ENCODE measurements at places on chromosomes 12 and 14. TPM values are rescaled to one million over a fixed set of nuclear protein-coding genes. Genes with fewer than 3 reads are reported as not detected.

Gene PZP
- total RNA-seq, result not detected

Gene TMPRSS12
- total RNA-seq, result not detected

Gene RIMBP2
- total RNA-seq, result 0.05 TPM

GRCh38 chr14:33657476-33657875 is 293.4 kb downstream of the EGLN3 start:
- H3K4me1 ChIP-seq, result no peaks in the 10 kb centered on the region
- no peaks in the 10 kb centered on the region for H3K36me3 ChIP-seq
- no peak overlapping the region for H3K27ac ChIP-seq
- H3K27me3 ChIP-seq, result no peaks in the 10 kb centered on the region
- H3K4me3 ChIP-seq, result no peak overlapping the region

DNA sequence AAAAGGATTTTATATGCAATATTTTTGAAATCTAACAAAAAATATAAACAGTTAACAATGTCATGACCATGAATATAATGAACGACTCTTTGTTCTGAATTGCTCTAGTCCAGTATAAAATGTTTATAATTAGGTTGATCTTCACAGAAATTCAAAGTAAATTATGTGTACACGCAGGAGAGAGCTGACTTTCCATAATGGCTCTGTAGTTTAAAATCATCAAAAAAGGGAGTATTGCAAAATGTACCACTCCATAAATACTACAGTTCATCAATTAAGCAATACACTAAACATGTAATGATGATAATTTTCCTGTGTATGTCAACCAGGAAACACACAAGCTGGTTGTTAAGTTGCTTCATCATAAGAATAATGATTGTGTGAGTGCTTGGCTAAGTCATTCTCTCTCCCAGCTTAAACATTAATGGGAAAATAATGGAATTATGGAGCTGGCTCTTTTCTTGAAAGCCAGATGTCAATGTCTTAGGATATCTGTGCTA is 189.5 kb upstream of the PLEKHG7 start:
- no peak overlapping the region for H3K4me3 ChIP-seq
- H3K27me3 ChIP-seq, result no peaks in the 10 kb centered on the region
- H3K27ac ChIP-seq, result no peak overlapping the region
- no peaks in the 10 kb centered on the region for H3K4me1 ChIP-seq
- DNase-seq, result no peak
